ENCODE measurements at places on chromosomes 4 and X. TPM values are rescaled to one million over a fixed set of nuclear protein-coding genes. Genes with fewer than 3 reads are reported as not detected.

GRCh38 chrX:69357317-69357716, 146.8 kb upstream of the NALF2 start:
- no peak for DNase-seq

DNA sequence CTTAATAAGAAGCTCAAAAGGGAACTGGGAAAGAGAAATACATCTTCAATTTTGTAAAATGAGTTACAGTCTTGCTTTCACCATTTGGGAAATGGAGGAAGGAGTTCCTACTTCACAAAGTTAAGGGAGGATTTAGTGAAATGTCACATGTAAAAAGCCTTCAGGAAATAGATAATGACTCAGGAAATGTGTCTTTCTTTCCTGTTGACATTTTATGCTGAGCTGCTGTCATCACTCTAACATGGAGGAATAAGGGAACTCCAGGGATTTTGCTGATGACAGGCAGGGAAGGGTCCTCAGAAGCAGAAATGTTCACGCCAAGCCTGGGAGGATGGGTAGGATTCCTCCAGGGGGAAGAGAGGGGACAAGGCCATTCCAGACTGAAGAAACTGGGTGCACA, 251.1 kb downstream of the USP46 start:
- no peak for DNase-seq

The STAP1 gene
- total RNA-seq, result not detected

The SPATA4 gene
- not detected for total RNA-seq
